Activated naive CD8-positive, alpha-beta T cell treated with anti-CD3 and anti-CD28 coated beads, Interleukin-2, amount 50 U/mL, for 24 hours (primary cell): ENCODE measurements at places on chromosomes 3 and 15.

- no peak for DNase-seq
Measured at GRCh38 chr3:30621576-30621975, 15.2 kb downstream of the TGFBR2 start.

DNA sequence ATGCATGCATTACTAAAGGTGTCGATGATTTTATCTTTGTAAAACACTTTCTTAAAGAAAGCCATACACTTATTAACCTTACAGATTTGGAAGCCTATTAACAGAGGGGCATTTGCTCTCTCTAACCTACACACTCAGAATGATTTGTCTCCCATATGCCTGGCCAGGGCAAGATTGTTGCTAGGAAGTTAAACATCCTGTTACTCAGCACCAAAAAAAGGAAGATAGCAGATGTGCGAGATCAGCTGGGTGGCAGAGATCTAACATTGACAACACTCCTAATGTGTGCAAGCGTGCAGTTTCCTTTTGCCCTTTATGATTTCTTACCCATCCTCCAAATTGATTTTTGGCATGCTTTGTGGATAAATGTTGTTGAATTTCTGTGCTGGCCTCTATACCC, 73.9 kb upstream of the TMEM108 start:
- DNase-seq: no peak

GRCh38 chr3:60803216-60804173, 447.8 kb downstream of the FHIT start:
- DNase-seq: no peak

DNA sequence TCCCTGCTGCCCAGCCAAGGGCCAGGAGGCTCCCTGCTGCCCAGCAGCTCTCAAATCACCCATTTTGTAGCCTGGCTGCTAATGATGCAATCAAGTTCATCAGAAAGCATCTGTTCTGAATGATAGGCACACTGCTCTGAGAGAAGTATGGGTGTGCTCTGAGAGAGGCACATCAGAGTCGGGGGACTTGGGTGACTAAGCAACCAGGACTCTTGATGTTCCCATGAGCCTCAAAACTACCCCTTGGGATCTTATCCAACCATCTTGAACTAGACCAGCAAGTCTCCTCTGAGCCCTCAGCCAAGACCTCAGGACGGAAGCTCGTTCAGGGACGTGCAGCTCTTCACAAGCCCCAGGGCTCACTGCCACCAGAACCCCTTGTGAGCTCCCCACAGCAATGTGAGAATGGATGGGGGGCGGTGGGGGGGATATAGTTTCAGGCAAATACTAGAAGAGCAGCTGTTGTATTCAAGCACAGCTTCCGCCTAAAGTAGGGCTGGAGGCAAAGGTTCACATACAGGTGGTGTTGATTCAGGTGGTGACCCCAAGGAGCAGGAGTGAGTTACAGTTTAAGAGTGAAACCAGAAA, 52.2 kb upstream of the HES1 start:
- DNase-seq: no peak

- no peak for DNase-seq
Measured at GRCh38 chr3:21835264-21835663, 84.3 kb upstream of the ZNF385D start.

DNA sequence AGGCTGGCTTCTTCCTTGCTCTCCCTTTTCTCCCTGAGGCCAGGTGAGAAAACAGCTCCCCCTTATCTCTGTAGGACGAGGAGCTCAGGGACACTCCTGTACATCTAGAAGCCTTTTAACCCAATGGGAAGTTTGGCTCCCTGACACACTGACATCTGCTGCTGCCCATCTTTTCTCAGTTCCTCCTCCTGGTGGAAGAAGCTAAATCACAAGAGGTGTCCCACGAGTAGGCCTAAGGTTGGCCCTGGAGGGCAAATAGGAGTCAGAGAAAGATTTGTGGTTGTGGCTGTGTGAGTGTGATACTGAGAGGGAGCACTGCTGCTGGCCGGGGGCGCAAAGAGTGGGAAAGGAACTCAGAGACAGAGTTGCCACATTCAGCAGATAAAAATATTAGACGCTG, 49.5 kb downstream of the ARHGAP31 start:
- no peak for DNase-seq

DNA sequence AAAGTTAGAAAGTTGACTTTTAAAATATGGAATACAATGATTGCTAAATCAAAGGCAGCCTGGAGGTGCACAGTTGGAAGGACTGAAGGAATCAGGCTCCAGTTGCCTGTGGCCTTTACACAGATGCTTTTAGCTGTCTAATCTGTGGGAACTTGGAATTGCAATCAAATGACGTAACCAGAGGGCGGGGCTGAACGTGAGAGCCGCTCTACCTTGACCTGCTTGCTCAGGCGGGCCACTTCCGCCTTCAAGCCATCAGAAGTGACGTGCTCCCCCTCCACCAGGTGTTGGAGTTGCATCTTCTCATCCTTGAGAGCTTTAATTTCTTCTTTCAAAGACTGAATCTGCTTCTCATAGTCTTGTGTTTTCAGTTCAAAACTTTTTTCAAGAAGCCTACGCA, 37.7 kb upstream of the GNB5 start:
- DNase-seq: peak; percentile 22

DNA sequence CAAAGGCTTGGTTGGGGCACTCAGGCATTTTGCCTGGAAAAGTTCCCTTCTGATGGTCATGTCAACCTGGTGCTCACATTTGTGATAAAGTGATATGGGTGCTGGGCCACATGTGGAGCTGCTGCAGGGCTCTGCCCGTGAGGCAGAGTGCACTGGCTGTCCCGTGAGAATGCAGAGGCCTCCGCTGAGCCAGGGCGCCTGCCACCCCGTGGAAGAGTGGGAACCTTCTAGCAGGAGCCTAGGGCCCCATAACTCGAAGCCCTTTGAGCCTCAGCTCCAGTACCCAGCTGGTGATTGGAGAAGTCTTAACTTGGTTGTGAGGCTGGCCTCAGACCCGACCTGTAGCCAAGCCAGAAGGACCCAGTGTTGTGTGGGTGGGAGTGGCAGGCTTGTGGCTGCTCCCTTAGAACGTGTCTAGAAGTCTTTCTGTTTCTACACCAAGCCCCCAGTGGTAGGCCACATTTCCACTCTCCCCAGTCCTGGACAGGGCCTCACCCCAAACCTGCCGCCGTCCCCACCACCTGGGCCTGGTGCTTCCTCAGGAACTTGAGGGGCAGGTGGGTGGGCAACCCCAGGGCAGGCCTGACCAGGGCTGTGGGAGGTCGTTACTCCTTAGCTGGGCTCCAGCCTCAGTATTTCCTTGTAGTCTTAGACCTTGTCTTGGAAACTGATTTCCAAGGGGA, 19.7 kb downstream of the SEC61A1 start:
- DNase-seq: no peak

DNA sequence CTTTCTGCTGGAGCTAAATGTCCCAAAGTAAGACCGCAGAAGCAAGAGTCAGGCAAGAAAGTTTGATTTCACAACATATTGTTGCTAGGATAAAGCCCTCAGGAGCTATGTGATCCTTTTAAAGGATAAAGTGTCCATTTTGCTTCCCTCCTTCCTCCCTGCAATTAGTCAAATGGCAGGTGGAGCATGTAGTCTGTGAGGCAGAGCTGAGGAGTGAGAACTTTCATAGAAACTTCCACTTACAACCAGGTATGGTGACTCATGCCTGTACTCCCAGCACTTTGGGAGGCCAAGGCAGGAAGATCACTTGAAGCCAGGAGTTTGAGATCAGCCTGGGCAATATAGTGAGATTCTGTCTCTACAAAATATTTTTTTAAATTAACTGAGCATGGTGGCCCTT, 25.2 kb upstream of the RHCG start:
- no peak for DNase-seq

GRCh38 chr3:119582178-119582577, 2.9 kb downstream of the ADPRH start:
- DNase-seq: peak; percentile 38

GRCh38 chr15:91968610-91969009, 115.1 kb downstream of the SLCO3A1 start:
- no peak for DNase-seq

DNA sequence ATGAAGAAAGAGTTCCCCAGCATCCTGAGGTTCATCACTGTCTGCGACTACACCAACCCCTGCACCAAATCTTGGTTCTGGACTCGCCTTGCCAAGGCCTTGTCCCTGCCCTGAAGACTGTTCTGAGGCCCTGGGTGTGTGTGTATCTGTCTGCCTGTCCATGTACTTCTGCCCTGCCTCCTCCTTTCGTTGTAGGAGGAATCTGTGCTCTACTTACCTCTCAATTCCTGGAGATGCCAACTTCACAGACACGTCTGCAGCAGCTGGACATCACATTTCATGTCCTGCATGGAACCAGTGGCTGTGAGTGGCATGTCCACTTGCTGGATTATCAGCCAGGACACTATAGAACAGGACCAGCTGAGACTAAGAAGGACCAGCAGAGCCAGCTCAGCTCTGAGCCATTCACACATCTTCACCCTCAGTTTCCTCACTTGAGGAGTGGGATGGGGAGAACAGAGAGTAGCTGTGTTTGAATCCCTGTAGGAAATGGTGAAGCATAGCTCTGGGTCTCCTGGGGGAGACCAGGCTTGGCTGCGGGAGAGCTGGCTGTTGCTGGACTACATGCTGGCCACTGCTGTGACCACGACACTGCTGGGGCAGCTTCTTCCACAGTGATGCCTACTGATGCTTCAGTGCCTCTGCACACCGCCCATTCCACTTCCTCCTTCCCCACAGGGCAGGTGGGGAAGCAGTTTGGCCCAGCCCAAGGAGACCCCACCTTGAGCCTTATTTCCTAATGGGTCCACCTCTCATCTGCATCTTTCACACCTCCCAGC, 2.9 kb downstream of the MYD88 start:
- no peak for DNase-seq

DNA sequence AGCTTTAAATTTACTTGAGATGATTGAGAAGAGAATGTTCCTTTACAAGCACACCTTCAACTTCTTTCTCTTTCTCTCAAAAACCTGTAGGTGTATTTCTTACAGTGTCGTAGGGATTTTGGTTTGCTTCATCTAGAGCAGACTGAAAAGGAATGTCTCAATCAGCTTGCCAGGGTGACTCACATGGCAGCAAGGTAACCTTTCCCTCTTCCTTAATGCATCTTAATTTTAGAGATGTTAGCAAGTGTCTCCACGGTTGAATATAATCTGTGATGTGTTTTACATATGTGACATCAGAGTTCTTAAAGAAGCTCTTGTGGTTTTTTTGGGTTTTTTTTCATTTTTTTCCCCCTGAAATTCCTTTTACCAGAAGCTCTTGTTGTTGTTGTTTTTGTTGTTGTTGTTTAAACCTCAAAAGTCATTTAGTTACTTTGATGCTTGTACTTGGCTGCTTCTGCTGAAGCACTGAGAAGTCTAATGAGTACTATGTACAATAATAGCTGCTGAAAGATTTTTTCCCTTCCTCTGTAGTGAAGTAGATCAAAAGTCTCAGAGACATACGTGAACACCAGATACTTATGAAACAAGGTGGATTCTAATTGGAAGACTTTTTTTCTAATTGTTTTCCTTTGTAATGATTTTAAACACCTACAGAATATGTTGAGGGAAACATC, 83.1 kb downstream of the RETNLB start:
- no peak for DNase-seq

GRCh38 chr15:94323076-94323475, 91.7 kb downstream of the MCTP2 start:
- no peak for DNase-seq

- DNase-seq: no peak
Measured at GRCh38 chr3:24351779-24352469, 142.7 kb downstream of the THRB start.

- peak; percentile 48 for DNase-seq
Measured at GRCh38 chr15:63466378-63467192, 37.8 kb upstream of the USP3 start.

GRCh38 chr3:13318626-13319470, 101.3 kb downstream of the NUP210 start:
- no peak for DNase-seq

GRCh38 chr3:161690299-161690620, 193.7 kb downstream of the OTOL1 start:
- DNase-seq: no peak

GRCh38 chr3:103729547-103729946, 1294.7 kb downstream of the ZPLD1 start:
- DNase-seq: no peak

GRCh38 chr3:29949131-29949530, 657.3 kb upstream of the TGFBR2 start:
- no peak for DNase-seq
